ENCODE measurements at places on chromosomes 2 and 18.

DNA sequence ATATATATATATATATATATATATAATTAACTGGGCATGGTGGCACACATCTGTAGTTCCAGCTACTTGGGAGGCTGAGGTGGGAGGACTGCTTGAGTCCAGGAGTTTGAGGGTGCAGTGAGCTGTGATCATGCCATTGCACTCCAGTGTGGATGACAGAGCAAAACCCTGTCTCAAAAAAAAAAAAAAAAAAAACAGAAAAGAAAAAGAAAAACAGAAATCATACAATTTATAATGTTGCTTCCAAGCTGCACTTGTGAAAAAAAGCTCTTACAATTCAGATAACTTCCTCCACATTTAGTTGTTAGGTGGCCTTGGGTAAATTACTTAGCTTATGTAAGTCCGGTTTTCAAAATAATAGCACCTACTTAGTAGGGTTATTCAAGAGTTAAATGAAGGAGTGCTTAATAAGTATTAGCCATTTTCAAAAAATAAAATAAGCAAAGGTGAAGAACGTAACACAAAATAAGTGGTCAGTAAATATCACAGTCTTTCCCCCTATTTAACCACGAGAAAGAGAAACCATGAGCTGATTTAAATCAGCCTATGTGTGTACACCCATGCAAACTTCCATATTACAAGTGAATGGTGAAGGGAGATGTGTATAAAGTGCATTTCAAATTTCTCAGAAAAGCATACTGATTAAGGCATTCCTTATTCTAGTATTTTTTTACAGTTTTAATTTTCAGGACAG is 2.3 kb downstream of the WIPF1 start:
- no peak for DNase-seq

- DNase-seq = peak; percentile 56
These were observed 16.4 kb upstream of the THADA start for GRCh38 chr2:43611987-43612894.

DNA sequence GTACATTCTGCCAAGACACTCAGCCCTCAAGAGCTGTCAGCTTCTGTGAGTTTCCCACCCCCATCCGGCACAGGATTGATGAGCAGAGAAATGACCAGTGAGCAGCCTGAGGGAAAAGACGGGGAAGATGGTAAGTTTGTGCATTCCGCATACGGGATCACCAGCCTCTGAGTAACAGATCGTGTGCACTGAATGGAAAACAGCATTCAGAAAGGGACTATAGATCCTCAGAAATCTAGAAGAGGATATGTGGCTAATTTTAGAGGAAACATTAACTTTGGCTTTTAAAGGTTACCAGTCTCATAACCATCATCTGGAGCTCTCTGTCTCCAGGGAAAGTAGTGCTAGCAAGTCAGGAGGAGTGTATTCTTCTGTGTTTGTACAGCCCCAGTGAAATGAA is 326.0 kb downstream of the TGIF1 start:
- no peak for DNase-seq

DNA sequence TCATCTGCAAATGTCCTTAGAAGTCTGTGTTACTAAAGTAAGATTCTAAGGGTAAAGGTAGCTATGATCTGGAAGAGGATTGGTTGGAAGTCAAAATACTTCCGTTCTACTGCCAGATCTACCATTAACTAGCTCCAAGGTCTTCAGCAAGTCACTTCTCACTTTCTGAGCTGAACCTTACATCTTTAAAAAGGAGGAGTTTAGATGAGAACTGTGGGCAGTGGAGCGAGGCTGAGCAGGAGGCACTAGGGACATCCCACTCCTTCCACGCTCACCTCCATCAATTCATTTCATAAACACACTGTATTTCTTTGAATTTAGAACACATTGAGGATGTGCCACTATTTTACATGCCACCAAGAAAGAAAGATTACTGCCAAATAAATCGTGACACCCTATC is 143.0 kb downstream of the ABCA12 start:
- DNase-seq = no peak

- DNase-seq = no peak
These were observed 68.6 kb downstream of the APLF start for GRCh38 chr2:68536000-68536399.

GRCh38 chr2:156466739-156467405 is 30.7 kb downstream of the GPD2 start:
- DNase-seq = no peak
